Right lobe of liver (tissue), 6 donors: ENCODE measurements at places on chromosomes 6 and 20.

- DNase-seq: no peak
Measured at GRCh38 chr6:45001663-45002062, 326.5 kb upstream of the RUNX2 start.

DNA sequence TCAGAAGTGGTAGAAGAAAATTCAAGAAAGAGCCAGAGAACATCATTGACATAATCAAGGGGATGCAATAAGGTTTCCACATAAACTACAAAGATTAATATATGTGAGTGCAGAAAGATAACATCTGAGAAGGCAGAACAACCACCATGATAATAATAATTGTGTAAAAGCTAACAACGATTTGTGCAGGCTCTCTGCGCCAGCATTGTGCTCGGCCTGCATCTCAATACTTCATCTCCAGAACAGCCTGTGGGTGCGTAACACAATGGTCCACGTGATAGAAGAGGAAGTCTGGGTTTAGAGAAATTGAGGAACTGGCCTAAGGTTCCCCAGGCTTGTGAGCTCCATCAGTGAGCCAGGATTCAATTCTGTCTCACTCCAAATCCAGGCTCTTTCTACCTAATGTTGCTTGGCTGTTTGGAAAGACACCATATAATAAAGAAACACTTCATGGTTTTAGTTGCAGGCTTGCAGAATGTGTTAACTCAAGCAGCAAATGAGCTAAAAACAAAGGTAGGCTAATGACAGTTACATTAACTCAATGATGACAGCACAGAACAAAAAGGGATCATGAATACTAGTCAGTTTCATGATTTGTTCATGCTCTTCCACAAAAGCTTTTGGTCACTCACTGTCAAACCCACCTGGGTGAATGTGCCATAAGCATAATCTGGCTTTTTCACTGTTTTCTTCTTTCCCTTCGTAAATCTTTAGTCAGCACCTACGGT is 71.2 kb downstream of the LY86 start:
- no peak for DNase-seq

- DNase-seq: no peak
Measured at GRCh38 chr6:16729183-16729691, 32.0 kb downstream of the ATXN1 start.

DNA sequence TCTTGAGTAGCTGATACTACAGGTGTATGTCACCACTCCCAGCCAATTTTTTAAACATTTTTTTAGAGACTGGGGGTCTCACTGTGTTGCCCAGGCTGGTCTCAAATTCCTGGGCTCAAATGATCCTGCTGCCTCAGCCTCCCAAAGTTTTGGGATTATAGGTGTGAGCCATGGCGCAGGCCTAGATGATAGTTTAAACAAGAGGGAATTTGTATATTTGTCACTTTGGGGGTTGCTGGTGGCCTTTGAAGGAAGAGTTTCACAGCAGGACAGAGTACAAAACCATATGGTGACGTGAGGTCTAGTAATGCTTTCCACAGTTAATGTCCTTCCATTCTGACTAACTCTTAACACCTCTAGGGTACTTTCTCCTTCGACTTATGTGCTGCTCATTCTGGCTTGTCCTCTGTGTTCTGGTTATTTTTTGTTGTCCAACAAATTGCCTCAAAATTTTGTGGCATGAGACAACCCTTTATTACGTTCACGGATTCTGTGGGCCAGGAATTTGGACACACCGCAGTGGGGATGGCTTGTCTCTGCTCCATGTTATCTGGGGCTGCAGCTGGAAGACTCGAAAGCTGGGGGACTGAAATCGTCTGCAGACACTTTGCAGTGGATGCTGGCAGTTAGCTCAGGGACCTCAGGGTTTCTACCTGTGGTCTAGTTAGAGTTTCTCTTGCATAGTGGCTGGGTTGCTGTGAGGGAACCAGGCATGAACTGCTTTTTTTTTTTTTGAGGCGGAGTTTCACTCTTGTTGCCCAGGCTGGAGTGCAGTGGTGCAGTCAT is 23.0 kb upstream of the IER3 start:
- no peak for DNase-seq

DNA sequence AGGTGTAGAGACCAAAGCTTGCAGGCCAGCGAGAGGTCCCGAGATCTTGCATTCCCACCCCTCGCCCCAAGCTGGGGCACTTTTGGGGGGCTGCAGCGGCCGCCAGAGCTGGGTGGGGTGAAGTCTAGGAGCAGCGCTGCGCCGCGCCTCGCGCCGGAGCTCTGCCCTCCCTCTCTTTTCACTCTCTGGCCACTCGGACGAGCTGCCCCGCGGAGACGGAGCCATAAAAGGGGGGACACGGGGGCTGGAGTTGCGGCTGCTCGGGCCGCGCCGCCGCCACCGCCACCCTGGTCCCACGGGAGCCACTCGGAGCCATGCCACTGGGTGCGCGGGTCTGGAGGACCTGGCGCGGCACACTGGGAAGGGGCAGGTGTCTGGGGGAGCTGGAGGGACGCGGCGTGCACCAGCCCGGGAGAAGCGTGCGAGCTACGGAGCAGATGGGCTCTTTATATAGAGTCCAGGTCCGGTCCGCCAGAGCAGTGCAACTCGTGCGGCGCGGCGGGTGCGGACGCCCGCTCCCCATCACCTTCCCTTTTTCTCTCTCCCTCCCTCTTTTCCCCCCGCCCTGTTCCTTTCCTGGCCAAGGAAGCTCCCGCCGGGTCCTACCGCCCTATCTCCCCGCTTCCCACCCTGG is 687 bp upstream of the HTR1B start:
- DNase-seq: no peak

DNA sequence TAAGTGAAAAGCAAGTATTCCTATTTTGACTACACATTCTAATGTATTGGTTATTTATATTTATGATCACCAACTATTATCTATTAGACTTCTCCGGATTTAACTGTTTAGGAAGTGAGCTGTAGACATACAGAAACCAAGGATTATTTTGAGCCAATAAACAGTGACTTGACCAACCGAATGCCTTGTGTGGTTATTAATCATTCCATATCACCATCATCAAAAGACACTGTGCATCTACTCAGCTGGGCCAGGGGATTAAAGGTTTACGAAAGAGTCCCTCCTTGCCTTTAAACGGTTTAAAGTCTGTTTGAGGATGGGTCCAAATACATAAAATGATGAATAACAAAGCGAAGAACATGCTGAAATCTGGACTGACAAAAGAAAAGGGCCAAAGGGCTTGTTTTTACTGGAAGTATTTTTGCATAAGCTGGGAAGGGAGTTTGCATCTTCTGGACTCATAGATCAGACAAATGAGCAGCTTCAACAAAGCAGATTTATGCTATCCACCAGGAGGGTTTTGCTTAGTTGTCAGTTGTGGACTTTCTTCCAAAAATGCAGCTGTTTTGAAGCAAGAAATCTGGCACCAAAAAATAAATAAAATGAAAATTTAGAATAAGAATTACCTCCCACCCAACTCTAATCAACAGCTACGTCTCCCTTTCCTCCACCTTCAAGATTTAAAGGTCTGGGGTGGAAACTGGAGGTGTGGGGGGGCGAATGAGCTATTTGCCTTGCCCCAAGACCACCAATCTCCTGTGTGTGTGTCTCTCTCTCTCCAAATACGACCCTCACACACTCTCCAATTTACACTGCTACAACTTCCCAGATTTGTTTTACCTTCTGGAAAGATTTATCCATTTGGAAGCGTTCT is 33.6 kb upstream of the ID4 start:
- no peak for DNase-seq

DNA sequence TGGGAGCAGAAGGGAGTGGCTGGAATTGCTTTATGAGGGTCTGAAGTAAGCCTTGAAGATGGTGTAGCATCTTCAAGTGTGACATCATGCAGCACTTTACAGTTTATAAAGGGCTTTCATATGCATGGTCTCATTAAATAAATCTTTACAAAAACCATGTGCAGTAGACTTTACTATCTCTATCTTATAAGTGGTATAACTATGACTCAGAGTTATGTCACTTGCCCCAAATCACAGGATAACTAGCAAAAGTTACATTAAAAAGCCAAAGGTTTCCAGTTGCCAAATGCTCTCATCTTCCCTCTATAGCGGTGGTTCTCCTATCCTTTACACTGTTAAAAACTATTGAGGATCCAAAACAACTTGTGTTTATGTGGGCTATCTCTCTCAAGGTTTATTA is 687.7 kb upstream of the MARCKS start:
- no peak for DNase-seq

GRCh38 chr6:138440758-138441357 is 36.8 kb downstream of the HEBP2 start:
- no peak for DNase-seq

GRCh38 chr6:135053406-135053805 is 1.2 kb downstream of the HBS1L start:
- no peak for DNase-seq

- DNase-seq: peak; percentile 48
Measured at GRCh38 chr6:47414423-47415167, 63.0 kb upstream of the CD2AP start.

DNA sequence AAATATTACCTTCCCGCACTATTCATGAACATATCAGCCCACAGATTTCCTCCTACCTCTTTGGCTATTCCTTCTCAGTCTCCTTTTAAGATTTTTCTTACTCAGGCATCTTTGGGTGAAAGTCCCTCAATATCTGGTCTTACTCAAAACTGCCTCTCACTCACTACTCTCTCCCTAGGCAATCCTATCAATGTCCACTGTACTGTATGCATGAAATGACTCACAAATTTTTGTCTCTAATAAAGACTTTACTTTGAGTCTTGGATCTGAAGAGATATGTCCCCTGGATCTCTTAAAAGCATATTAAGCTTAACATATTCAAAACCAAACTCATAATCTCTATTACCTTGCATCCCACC is 24.4 kb downstream of the IL22RA2 start:
- no peak for DNase-seq

DNA sequence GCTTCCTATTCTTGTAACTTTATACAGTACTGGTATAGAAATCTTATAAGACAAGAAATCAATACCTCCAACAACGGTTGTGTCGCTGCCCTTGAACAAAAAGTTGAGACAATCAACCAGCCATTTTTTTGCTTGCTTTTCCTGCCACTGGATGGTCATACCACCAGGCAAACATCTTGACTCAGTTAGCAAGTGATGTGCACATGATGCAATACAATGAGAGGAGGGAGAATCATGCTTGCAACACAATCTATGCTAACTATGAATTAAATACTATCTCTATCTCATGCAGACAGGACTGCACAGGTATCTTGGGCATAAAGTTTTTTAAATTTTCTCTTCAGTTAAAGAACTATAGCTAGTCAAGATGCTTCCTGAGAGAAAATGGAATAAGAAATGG is 877.7 kb upstream of the CITED2 start:
- DNase-seq: no peak
